ENCODE measurements at places on chromosomes 12 and 14.

GRCh38 chr12:99619389-99620158 is 28.0 kb upstream of the GARIN6 start:
- DNase-seq = no peak

DNA sequence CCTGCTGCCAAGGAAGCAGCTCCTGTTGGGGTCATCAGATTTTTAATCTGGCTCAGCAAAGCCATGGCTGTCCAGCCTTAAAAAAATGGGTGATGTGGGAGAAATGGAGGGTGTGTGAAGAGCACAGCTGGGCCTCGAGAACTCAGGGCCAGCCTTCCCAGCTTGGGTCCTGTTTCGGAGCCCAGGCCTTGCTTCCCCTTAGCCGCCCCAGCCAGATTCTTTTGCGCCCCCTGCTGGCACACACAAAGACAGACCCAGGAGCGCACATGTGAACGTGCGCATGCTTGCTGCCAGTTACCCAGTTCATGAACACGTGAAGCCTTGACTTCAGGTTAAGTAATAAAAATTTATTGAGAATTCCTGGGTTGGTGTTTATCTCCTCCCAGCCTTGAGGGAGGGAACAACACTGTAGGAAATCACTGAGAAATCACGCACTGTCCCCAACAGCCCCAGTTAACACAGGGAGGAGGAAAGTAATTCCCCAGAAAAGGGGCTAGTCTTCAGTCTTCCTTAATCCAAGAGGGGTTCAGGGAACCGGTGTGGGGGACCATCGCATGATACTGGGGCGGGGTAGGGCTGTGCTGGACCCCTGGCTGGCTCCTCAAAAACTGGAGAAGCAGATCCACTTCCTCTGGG is 5.3 kb downstream of the PHB2 start:
- peak; percentile 85 for DNase-seq

DNA sequence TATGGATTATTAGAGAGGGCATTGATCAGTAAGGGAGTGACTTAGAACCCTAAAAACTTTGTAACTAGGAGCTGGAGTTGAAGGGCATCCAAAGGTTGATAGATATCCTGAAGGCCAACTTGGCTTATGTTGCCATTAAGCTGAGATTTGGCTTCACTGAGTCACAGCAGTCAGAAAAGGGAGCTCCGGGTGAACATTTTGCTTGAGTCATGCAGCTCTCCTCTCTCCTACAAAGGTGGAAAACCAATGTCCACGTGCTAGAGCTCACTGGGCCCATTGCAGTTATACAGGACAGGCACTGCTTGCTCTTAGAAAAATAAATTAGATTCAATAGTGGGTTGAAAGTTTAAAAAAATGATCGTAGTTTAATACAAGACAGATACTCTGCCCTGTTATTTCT is 87.3 kb upstream of the LRIG3 start:
- DNase-seq = no peak

DNA sequence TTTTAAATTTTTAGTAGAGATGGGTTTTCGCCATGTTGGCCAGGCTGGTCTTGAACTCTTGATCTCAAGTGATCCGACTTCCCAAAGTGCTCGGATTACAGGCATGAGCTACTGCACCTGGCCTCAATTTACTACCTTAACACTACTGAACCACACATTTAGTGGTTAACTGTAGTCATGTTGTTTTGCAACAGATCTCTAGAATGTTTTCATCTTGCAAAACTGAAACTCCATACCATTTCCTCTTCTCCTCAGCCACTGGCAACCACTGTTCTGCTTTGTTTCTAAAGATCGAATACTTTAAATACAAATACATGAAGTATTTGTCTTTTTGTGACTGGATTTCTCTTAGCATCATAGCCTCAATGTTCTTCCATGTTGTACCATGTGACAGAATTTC is 15.4 kb upstream of the SMCO2 start:
- DNase-seq = no peak

DNA sequence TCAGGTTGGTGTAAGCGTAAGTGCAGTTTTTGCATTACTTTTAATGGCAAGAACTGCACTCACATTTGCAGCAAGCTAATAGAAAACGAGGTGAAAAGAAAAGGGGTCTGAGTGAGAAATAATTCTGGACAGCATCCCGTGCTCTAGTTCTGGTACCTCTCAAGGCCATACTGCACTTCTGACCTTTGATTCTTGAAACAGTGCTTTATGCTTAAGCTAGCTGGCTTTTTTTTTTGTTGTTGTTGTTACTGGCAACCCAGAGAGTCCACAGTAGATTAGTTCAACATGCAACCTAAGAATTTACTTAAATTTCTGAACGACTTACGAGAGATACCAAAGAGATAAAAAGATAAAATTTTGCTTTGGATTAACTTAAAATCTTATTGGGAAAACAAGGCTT is 75.2 kb upstream of the PRKD1 start:
- no peak for DNase-seq

GRCh38 chr14:54486685-54487084 is 2.1 kb downstream of the GMFB start:
- no peak for DNase-seq

DNA sequence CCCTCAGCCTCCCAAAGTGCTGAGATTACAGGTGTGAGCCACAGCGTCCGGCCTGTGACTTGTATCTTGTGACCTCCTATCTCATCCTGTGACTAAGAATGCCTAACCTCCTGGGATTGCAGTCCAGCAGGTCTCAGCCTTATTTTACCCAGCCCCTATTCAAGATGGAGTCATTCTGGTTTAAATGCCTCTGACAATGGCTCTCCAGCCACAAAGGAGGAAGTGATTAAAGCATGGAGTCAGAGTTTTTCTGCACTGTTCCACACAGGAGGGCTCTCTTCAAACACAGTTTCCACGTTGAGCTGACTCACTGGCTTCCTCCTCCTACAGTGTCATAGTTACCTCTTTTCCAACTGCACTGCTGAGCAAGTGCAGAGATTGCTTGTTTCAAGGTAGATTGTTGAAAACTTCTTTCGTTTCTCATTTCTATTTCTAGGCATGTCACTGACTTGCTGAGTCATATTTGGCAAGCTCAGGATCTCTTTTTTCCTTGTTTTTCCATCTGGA is 383.8 kb downstream of the PCNX1 start:
- DNase-seq = no peak

DNA sequence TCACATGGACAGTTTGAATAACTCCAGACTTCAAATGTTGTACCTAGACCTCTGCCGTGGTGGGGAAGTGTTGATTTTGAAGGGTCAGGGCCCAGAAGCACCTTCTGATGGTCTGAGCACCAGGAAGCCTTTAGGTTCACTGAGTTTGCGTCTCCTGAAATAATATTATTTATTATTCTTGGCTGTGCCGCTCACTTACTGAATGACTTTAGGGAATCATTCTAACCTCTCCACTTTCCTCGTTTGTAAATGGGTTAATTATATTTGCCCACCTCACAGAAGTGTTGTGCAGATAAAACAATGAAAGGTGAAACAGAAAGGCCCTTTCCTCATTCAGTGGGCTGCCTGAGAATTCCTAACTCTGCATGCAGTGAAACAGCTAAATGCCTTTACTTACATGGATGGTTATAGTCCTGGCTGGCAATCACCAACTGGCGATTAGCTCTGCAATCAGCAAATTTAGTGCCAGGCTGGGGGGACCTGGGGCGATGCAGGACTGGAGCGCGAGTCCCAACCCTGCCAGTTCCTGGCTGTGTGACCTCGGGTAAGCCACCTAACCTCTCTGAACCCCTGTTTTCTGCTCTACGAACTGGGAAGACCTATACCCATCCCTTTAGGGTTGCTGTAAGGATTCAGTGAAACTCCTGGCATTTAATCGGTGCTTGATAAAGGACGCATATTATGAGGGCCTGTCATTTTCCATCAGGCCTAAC is 57.5 kb downstream of the MAP1LC3B2 start:
- no peak for DNase-seq

GRCh38 chr12:5969156-5969973 is 24.3 kb upstream of the ANO2 start:
- DNase-seq = no peak

DNA sequence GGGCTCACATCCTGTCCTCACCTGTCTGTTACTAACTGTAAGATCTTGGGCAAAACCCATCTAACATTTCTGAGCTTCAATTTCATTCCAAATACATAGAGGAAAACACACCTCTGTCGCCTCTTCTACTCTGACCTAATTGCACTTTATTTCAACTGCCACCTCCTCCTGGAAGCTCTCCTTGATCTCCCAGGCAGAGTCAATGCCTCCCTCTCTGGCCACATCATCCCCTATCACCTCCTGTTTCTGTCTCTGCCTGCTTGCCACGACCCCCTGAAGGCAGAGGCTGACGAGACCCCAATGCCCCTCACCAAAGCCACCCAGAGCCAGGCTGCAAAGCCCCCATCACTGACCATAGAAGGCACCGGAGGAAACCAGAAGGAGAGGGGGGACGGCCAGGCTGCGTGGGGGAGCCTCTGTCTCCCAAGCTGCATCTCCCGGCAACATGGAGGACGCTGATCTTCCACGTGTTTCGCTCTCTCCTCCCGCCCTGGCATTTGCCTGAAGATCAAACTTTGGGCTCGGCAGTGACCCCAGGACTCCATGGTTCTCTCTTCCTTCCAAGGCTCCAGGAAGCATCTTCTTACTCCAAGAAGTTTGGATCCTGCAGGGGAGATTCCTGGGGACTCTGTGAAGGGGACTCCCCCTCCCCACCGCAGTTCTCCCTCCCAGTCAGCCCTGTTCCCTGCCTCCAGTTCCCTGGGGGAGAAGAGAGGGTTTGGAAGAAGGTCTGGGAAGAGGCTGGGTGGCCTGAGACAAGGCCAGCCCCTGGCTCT is 50.1 kb upstream of the BCL11B start:
- no peak for DNase-seq

- DNase-seq = no peak
Measured at GRCh38 chr14:45051180-45051579, 32.7 kb upstream of the PRPF39 start.

- no peak for DNase-seq
Measured at GRCh38 chr12:70842942-70843341, 77.6 kb downstream of the PTPRR start.

DNA sequence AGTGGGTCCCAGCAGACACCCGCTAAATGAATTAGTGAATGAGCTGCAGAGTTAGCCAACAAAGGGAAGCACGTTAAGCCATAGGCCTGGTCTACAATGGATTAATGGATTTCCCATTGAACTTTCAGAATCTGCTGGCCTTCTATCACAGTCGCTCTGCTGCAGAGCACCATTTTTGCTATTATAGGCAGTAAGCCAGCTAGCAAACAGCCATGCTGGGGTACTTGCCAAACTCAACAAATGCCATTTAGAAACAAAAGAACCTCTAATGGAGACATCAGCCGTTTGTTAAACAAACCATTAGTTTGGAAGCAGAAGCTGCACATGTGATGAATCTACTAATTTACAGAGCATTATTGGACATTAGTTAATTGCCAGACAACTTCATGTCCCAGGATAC is 181.1 kb upstream of the STXBP6 start:
- peak; percentile 28 for DNase-seq

GRCh38 chr12:79895071-79895470 is 39.8 kb downstream of the PPP1R12A start:
- no peak for DNase-seq

GRCh38 chr12:50287271-50287670 is 4.0 kb upstream of the LIMA1 start:
- DNase-seq = no peak

DNA sequence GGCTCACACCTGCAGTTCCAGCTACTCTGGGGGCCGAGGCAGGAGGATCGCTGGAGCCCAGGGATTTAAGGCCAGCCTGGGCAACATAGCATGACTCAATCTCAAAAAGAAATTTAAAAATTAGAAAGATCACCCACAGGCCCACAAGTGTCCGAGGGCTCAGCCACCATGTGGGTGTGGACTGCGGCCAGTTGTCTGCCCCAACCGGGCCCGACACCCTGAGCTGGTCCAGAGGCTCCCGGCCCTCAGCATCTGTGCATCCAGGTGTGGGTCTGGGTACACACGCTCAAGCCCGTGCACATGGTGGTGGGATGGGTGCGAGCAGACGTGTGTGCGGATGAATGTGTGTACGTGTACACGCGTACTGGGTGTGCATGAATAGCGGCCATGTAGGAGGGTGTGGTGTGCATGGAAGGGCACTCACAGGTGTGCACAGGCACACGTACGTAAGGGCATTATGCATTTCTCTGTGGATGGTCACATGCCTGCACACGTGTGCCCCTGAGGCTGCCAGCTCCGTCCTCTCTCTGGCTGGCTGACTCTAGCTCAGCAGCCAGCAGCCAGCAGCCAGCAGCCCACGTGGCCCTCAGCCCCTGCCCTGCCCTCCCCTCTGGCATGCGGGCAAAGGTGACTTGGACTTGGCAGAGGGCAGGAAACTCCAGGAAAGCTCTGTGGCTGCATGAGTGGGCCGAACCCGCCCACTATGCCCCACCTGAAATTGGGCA is 23.3 kb upstream of the NUDT14 start:
- peak; percentile 34 for DNase-seq

DNA sequence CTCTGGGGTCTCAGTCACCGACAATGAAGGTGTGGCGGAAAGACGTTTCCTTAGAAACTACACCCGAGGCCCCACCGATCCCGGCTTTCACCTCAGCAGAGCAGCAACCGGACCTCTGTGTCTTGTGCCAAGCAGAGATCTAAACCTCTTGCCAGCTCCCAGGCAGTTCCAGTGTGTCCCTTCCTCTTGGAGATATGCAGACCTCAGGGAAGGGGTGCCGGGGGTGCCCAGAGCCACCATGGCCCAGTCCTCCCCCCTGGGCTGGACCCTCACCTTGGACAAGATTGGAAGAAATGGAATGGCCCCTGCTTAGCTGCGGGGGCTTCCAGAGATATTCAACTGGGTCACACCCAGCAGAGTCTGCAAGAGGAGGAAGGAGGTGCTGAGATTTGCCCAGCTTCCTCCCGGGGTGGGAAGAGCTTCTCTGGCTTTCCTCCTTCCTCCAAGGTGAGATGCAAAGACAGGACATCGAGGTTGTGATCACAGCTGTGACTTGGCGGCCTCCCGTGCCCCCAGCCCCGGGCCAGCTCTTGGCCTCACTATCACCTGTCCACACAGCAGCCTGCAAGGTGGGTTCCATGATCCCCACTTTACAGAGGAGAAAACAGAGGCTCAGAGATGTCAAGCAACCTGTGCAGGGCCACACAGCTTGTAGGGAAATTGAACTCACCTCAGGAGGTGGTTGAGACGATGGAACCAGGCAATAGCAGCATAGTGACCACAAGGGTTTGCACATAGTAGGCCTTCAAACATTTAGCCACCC is 281.7 kb upstream of the RTL1 start:
- DNase-seq = no peak

- peak; percentile 39 for DNase-seq
Measured at GRCh38 chr14:104350463-104351185, 212.2 kb downstream of the KIF26A start.

DNA sequence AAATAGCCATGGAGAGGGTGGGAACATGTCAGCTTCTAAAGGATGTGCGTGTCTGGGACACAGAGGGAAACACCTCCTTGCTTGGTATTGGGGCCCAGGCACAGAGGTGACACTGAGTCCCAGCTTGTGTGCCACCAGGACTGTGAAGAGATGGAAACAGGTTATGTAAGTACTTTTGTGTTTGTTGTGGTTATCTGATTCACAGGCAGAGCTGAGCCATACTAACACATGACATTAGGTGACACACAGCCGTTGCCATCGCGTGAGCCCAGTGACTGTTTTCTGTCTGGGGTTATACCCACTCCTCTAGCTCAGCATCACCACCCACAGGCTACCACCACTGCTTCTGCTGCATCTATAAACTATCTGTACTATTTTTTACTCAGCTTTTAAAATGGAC is 12.1 kb upstream of the FLVCR2 start:
- DNase-seq = no peak
